ENCODE measurements at places on chromosomes 1 and 21.

- DNase-seq: no peak
These were observed 19.6 kb downstream of the BCL9 start for GRCh38 chr1:147560765-147561471.

DNA sequence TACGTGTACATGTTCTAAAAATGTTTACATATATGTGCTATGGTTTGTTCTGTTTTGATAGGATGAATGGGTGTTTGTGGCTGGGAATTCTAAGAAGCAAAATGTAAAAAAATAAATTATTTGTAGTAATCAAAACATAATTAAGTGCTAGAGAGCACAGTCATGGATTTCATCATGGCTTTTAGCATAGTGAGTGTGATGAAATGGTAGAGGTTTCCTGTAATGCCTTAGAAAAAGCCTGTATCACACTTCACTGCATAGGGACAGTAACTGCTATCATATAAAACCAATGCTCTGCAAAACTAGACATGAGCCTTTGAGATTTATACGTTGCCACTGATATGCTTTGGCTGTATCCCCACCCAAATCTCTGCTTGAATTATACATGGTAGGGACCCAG lies 99.8 kb downstream of the PTGER3 start:
- DNase-seq: peak; percentile 81

GRCh38 chr1:203536980-203537455 lies 43.1 kb downstream of the OPTC start:
- no peak for DNase-seq

GRCh38 chr1:15736038-15736891 lies at the start of gene SLC25A34:
TSS of gene SLC25A34 (plus strand) at chr1:15736258. CDS start at chr1:15736486, 228 bp downstream.
- no peak for DNase-seq

DNA sequence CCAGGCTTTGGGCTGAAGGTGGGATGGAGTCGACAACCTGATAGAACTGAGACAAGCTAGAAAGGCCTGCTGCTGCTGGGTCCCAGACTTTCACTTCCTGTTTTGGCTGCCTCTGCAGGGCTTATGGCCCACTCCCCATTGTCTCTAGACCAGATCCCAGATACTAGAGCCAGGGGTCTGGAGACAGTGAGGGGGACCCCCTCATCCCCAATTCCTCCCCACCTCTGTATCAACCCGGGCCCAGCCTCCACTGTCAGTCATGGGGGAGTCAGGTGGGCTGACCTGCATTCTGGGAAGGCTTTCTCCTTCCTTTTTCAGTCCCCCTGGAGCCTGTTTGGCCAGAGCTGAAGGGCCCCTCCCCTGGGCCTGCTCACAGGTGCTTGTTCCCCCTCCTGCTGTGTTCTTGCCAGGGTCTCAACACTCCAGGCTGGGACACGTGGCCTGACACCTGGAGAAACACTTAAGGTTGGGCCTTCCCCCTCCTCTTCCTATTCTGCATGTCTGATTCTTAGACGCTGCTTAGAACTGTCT lies 18.0 kb upstream of the ETV3L start:
- DNase-seq: no peak

DNA sequence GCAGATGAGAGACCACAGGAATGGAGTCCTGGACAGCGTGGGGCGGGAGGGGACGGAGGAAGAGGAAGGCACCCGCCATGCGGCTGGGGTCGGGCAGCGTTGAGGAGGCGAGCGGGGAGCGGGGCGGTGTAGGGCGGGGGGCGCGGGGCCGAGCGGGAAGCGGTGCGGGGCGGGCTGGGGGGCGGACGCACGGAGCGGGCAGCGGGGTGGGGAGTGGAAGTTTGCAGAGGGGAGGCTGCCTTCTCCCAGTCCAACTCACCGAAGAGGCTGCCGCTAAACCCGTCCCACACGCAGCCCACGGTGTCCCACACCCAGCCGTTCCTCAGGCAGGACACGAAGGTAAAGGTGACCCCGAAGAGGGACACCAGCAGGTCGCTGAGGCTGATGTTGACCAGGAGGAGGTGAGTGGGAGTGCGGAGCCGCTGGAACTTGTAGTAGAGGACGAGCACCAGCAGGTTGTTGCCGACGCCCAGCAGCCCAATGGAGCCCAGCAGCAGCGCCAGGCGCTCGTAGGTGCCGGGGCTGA lies 483 bp downstream of the CHML start:
- no peak for DNase-seq

- DNase-seq: no peak
These were observed 24.3 kb upstream of the ENO1 start for GRCh38 chr1:8902765-8903164.

- no peak for DNase-seq
These were observed 18.9 kb downstream of the ANGPTL7 start for GRCh38 chr1:11207898-11208611.

GRCh38 chr1:161175771-161176453 lies 1.4 kb downstream of the B4GALT3 start:
- no peak for DNase-seq

DNA sequence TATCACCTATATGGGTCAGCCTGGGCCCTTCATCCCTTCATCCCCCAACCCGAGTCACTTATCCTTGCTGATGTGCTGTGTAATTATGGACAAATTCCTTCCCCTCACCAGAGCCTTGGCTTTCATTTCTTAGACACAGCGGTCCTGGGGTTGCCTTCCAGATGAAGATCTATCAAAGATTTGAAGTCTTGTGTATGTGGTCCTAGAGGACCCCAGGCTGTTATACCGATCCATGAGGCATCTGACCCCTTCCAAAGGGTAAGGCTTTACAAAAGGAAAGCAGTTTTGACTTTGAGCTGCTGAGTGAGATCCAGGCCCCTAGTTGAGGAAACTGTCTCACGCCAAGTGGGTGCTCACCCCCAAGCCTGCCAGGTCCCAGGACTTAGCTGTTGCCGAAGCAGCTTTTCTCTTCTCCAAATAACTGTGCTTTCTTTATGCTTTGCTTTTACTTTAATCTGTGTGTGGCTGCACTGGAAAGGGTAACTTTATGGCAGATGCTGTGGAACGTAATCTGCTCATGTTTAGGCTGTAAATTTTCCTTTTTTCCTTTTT lies 37.6 kb downstream of the MAN1C1 start:
- DNase-seq: no peak

- peak; percentile 56 for DNase-seq
These were observed 2.9 kb upstream of the HTR6 start for GRCh38 chr1:19661721-19662228.

GRCh38 chr21:23130308-23130707 lies 2132.1 kb downstream of the NCAM2 start:
- no peak for DNase-seq
